NCI-H1417 treated with DMSO at 0.1 percent for 48 hours (cell line): ENCODE measurements at places on chromosomes 5 and 9.

DNA sequence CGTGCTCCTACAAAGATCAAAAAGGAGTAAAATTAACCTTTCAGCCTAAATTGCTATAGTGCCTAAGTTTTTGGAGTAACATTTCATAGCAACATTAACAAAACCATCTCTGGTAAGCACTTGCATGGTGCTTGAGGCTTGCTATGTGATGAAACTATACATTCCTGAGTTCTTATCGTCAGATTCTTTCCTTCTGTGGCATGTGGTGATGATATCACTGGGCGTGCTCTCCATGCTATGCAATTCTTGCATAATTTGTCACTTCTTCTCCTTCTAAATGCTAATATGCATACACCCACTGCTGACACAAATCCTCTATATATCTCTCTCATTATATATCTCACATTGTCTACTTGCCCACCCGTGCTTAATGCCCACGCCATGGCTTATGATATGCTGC lies 2019.9 kb downstream of the MAT2B start:
- DNase-seq, result no peak

DNA sequence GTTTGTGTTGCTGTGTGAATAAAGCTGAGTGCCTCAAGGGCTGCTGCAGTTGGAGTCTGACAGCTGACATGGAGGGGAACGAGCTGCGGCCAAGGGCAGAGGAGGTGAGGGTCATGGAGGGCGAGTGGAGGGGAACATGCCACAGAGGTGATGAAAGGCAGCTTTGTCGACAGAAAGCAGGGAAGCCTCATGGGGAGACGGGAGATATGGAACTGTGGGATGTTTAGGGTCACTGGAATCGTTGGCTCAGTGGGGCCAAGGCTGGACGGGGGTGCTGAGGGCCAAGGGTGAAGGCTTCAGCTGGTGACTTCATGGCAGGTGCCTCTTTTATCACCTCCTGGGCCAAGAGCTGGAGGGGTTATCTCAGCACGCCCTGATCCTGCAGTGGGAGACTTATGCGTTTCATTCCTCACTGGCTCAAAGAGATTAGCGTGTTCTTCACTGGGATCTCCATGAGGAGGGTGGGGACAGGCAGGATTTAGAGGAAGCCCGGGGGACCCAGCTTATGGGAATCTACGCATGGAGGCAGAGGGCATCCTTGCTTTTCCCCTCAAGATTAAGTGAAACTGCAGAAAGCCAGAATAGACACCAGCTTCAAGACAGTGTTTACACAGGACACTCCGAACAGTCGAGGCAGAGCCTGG lies 42.2 kb downstream of the FAM240B start:
- DNase-seq, result no peak

DNA sequence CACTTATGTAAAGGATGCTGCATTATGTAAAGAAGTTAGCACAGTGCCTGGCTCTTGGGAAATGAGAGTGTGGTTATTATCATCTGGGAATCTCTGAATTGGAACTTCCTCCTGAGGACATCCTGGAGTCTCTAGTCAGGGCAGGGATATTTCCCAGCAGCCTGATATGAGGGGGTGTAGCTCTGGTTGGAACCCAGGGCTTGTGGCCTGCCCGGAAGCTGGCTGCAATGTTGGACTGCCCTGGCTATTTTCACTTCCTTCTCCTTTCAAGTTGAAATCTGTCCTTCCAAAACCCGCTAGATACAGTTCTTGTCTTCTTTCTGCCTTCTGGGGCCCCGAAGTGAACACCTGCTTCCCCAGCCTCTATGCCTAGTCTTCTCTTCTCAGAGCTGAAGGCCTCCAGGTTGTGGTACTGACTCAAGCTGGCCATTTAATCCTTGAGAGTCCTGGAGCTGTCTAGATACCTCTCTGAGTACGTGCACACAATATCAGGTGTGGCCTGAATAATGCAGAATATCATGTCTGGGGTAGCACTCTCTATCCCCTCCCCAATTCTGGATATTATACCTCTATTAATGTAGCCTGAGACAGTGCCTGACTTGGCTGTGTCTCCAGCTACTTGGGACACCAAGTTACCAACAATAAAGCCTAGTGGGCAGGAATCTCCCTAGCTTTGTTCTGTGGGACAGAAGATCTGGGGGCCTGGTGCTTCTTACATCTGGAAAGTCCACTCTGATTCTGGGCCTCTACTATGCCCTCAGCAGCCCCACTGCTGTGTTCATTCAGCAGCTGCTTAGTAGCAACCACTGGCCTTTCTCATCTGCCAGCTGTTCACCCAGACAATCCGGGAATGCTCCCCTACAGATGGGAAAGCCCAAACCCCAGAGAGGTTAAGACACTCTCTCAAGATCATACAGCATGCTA lies 45.0 kb downstream of the SLC6A7 start:
- no peak for DNase-seq

GRCh38 chr5:7894439-7894838 lies 25.5 kb downstream of the MTRR start:
- DNase-seq, result no peak

DNA sequence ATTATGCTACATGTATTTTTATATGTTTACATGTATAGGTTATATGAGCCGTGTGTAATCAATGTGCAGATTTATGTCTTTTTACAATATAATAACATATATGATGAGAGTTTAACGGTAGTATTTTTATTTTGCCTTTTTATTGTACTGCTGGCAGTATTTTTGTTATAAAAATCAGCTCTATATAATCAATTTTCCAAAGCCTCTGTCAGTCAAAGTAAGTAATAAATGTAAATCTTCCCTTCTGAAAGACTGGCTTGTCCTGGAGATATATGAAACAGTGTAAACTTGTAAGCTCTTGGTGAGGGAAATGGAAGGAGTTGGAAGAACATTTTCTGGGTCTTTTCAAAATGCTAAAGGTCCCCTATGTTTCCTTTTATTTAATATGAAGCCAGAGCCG lies 173.8 kb downstream of the SSBP2 start:
- DNase-seq, result no peak

DNA sequence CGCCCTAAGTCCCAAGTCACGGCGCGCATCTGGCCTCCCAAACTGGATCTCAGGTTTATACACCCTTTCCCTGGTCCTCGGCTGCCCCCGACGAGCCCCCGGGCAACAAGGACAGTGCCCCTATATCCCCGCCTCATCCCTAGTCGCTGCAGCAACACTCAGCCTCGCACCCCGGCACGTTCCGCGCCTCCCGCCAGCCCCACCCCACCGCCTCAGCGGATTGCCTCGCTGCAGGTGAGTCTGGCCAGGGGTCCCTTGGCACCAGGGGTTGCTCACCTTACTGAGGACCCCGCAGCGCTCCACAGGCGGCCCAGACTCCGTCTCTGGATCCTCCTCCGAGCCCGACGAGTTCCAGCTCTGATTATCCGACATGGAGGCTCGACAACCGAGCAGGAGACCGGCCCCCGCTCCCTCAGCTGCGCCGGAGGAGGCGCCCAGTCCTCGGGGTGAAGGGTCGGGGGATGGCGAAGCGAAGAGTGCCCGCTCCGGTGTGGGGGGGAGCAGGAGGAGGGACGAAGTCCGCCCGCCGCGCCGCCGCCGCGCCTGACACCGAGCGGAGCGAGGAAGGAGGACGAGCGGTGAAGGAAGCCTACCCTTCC lies 494 bp downstream of the CERT1 start:
- DNase-seq, result no peak

DNA sequence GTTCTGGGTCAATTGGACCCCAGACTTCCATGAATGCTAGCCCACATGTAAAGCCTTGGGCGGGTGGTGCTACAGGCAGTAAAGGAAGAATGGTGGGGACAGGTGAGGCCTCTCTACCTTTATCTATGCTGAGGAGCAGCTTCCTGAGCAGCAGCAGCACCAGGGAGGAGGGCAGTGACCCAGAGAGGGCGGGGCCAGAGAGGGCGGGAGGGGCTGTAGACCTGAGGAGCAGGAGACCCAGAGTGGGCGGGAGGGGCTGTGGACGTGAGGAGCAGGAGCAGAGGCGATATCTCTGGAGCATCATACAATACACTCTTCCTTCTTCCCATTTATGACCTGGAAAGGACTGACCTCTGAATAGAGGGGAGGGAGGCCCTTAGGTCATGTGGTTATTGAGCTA lies 165.9 kb downstream of the MTRR start:
- DNase-seq, result no peak

GRCh38 chr9:14153310-14153720 lies 160.6 kb downstream of the NFIB start:
- no peak for DNase-seq

DNA sequence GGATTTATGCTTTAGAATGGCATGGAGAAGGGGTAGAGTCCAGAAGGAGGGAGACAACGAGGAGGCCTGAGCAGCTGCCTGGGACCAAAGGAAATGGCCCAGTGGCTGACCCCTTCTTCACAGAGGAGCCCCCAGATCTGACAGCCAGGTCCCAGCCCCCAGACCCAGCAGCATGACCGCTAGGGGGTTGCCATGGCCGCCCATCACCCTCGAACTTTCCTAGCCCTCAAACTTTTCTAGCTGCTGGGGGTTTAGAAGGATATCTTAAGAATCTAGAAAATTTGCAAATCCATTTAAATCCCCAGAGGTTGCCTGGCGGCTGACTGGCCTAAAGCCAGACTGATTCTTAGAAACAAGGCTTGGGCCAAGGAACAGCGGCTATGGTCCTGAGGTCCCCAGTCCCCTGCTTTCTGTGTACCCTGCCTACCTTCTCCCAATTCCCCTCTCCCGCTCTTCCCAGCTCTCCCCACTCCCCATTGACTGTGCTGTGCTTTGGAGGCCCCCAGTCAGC lies 972 bp downstream of the PDGFRB start:
- DNase-seq, result no peak

GRCh38 chr9:69674716-69675438 lies 2.7 kb upstream of the APBA1 start:
- DNase-seq, result no peak

- no peak for DNase-seq
Measured at GRCh38 chr5:122985954-122986721, 50.4 kb downstream of the PPIC start.

- peak; percentile 53 for DNase-seq
Measured at GRCh38 chr5:141192110-141192725, at the start of gene PCDHB10. Gene PCDHB10, plus strand, starts transcription at chr5:141192353. Its CDS starts 200 bp downstream, at chr5:141192553.

GRCh38 chr9:74940600-74940999 lies 12.1 kb downstream of the C9orf40 start:
- no peak for DNase-seq

GRCh38 chr5:27240791-27241190 lies 202.4 kb upstream of the CDH9 start:
- DNase-seq, result no peak

GRCh38 chr9:121694001-121694400 lies 42.6 kb downstream of the DAB2IP start:
- DNase-seq, result no peak

DNA sequence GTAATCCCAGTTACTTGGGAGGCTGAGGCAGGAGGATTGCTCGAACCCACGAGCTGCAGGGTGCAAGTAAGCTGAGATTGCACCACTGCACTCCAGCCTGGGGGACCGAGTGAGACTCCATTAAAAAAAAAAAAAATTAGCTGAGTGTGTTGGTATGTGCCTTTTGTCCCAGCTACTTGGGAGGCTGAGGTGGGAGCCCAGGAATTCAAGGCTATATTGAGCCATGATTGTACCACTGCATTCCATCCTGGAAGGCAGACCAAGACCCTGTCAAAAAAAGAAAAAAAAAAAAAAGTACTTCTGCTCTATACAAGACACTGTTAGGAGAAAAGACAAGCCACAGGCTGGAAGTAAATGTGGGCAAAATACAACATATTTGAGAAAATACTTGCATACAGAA lies 68.5 kb upstream of the FBXW11 start:
- DNase-seq, result no peak

GRCh38 chr5:98639274-98639673 lies 134.2 kb upstream of the RGMB start:
- DNase-seq, result no peak

GRCh38 chr5:56848206-56848605 lies 32.9 kb downstream of the MAP3K1 start:
- DNase-seq, result no peak

DNA sequence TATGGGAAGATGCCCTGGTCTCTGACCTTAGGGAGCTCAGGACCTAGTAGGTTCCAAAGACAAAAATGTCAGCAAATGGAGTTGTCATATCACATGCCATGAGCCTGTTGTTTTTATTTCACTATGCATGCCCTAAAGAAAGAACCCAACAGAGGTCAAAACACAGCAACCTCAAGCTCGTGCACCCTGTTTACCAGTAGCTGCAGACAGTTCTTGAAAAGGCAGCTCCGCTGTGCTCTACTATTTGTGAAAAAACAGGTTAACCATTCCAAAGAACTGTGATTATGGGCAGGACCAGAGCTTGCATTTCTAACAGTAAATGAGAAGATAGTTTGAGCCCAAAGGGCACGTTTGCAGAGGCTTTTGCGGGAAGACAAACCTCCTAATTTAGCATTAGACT lies 22.8 kb downstream of the ITK start:
- no peak for DNase-seq

- no peak for DNase-seq
Measured at GRCh38 chr9:137277329-137278041, at the start of gene TOR4A. Gene TOR4A, plus strand, starts transcription at chr9:137277726. Its CDS starts 964 bp downstream, at chr9:137278690.

DNA sequence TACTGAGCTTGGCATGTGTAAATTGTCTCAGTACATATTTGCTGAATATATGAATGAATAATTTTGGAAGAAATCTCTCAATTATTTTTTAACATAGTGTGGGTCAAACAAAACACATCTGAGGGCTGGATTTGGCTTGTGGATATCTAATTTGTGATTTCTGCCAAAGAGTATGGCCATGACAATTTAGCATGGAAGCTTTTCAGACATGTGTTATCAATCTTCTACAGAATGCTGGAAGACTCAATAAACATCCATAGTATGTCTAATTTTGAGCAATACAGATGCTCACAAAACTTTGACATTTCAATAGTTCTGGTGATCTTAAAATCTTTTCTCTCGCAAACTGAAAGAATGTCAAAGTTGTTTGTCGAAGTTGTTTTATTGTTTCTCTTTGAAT lies 214.1 kb upstream of the ANKH start:
- DNase-seq, result no peak

- DNase-seq, result no peak
Measured at GRCh38 chr9:326667-327066, 112.0 kb downstream of the DOCK8 start.

DNA sequence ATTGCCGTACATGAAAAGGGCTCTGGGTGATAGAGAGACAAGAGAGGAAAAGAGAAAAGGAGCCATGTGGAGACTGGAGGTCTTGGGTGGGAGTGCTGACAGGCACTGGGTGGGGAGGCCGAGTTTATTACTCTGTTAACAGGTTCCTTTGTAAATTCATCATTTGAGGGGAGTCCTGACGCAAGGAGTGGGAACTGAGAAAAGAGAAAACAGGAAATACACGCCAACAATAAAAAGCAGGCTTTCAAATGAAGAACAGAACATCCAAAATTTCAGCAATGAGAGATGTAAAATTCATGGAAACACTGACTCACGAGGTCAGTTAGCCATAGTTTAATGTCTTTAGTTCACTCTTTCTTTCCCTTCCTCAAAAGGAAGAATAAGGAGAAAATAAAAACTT lies 342.8 kb downstream of the TMEM167A start:
- no peak for DNase-seq

GRCh38 chr5:58946230-58946629 lies 363.4 kb downstream of the RAB3C start:
- no peak for DNase-seq

- no peak for DNase-seq
Measured at GRCh38 chr5:72556351-72557166, 49.3 kb upstream of the ZNF366 start.

- no peak for DNase-seq
Measured at GRCh38 chr5:142637871-142638270, 48.0 kb downstream of the FGF1 start.

GRCh38 chr5:85538362-85538761 lies 1079.4 kb upstream of the COX7C start:
- DNase-seq, result no peak
